ENCODE measurements at places on chromosomes 7 and 10. TPM values are rescaled to one million over a fixed set of nuclear protein-coding genes. Genes with fewer than 3 reads are reported as not detected.

DNA sequence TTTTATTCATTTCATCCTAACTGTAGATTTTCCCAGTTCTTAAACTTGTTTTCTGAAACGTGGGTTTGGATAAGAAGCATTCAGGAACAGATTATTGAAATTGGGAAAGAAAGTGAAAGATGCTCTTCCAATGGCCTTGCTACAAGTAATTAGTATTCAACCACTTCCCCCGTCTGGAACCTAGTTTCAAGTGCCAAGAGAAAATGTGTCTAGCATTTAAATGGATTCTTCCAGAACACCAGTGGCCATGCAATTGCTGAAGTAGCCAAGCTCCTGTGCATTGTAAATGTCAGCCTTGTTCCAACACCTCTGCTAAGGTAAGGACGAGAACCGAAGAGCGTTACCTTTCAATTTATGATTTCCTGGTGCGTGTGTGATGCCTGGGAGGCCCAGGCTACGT lies 68.2 kb downstream of the PFKFB3 start:
- DNase-seq = no peak

DNA sequence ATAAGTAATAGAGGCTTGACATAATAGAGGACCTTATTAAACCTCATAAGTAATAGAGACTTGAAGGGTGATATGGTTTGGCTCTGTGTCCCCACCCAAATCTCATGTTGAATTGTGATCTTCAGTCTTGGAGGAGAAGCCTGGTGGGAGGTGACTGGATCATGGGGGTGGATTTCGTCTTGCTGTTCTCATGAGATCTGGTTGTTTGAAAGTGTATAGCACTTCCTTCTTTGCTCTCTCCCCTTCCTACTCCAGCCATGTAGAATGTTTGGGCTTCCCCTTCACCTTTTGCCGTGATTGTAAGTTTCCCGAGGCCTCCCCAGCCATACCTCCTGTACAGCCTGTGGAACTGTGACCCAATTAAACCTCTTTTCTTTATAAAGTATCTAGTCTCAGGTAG lies 8.6 kb downstream of the KIFBP start:
- DNase-seq = no peak

- no peak for DNase-seq
Measured at GRCh38 chr10:104417637-104418292, 64.1 kb downstream of the CFAP58 start.

- no peak for DNase-seq
Measured at GRCh38 chr7:77455321-77455720, 39.2 kb upstream of the GSAP start.

DNA sequence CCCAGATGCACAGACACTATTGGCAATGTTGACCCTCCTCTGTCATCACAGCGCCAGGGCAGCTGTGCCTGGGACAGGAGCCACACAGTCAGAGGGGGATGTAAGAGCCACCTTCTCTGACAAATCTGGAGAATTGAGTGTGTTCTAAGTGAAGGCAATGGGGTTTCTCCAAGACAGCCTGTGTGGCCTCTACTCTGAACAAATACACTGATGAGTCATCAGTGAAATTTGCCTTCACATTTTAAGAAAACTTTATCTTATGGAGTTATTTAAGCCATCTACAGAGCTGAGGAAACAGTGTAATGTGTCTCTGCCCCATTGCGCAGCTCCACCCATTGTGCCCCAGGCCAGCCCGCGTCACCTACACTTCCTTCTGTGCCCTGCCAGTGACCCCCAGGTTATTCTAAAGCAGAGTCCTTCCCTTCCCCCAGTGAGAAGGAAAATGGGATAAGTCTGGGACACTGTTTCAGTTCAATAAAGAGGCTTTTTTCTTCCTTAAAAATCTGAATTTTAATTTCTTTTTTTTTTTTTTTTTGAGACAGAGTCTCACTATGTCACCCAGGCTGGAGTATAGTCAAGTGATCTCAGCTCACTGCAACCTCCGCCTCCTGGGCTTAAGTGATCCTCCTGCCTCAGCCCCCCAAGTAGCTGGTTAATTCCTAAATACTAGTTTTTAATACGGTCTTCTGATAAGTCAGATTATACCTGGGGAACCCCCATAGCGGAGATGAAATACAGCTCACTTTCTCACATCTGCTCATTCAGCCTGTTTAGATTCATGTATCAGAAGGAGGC lies 21.8 kb downstream of the AKR1E2 start:
- no peak for DNase-seq

- no peak for DNase-seq
Measured at GRCh38 chr7:4803397-4804241, 28.2 kb downstream of the AP5Z1 start.

Gene DEPP1
- total RNA-seq = 164 TPM
